ENCODE measurements at places on chromosomes 7 and 10. TPM values are rescaled to one million over a fixed set of nuclear protein-coding genes. Genes with fewer than 3 reads are reported as not detected.
A peak's percentile ranks its signal among the peaks of the same experiment; 100 is the strongest.

DNA sequence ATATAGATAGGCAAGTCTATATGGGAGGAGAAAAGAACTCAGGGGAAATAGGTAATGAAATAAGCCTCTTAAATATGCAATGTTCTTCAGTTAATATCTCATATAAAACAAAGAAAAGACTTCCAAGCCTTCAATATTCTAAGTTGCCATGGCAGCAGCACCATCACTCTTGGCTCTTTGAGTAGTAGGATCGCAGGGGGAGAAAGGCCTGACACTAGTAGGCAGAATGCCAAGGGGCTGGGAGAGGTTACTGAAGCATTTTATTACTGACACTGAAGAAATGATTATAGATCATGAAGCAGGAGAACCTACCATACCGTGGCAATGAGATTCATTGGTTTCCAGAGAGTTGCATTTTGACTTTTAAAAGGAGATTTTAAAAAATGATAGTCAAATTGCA is 193.9 kb downstream of the NXPH1 start:
- no peak for DNase-seq

DNA sequence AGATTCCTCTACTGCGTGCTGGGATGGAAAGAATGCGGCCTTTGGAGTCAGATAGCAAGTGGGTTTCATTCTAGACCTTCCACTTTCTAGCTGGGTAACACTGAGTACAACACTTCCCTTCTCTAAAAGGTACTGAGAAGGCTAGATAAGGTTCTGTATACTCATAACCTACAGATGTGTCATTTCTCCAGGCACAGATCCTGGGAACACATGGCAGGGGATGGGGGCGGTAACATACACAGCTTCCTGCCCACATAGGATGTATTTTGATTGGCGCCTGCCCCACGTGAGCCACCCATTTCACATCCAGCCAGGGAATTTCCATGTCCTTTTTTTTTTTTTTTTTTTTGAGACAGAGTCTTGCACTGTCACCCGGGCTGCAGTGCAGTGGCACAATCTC is 31.8 kb downstream of the KLRG2 start:
- DNase-seq: no peak

GRCh38 chr10:6347391-6347951 is 144.7 kb downstream of the PFKFB3 start:
- no peak for DNase-seq

DNA sequence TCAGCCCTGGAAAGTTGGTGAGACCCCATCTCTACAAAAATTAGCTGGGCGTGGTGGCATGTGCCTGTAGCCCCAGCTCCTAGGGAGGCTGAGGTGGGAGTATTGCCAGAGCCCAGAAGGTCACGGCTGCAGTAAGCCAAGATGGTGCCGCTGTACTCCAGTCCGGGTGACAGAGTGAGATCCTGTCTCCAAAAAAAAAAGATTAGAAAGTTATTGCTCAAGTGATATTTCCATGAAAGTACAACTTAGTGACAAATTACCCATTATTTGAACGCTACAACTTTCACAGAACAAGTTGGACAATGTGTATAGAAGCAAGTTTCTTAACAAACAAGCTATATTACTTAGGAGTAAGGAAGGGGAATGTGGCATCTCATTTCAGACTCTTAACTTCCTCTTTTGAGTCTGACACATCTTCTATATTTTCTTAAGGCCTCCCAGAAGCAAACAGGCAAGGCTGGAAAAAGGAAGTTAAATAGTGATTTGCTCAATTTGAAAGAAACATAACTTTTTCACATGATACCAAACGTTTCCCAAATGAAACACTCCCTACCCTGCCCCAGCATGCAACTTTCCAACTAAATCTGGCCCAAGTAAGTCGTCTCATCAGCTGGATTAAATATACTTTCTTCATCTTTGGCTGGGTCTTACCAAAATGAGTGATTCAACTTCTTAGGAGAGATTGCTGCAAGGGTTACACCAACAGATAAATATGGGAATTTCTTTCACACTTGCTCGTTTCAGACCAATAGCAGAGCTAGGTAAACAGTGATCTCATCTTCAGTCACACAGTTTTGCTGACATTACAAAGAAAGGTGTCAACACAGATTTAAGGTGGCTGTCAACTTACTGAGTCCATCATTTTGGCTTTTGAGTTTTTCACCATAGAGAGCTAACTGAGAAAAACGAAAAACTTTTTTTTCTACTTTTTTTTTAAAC is 66.3 kb upstream of the KLF6 start:
- DNase-seq: peak; percentile 75

GRCh38 chr10:129693382-129693781 is 226.3 kb downstream of the MGMT start:
- DNase-seq: no peak

DNA sequence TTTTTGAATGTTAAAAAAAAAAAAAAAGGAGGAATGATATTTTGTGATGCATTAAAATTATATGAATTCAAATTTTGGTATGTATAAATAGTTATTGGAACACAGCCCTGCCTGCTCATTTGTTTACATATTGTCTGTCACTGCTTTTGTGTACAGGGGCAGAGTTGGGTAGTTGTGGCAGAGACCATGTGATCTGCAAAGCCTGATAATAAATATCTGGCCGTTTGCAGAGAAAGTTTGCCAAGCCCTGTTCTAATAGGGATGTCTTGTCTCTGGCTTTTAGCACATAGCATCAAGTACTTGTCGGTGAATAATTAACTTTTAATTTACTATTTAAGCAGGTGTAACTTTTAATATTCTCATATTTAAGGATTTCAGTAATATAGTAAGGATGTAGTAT is 19.8 kb downstream of the TSPAN13 start:
- DNase-seq: no peak

- no peak for DNase-seq
These were observed 209.5 kb upstream of the KCTD7 start for GRCh38 chr7:66419210-66419609.

The CPA1 gene
- total RNA-seq: not detected

The ATG9B gene
- total RNA-seq: 5.1 TPM

GRCh38 chr10:71390461-71390835 is 6.3 kb upstream of the CDH23 start:
- DNase-seq: no peak

DNA sequence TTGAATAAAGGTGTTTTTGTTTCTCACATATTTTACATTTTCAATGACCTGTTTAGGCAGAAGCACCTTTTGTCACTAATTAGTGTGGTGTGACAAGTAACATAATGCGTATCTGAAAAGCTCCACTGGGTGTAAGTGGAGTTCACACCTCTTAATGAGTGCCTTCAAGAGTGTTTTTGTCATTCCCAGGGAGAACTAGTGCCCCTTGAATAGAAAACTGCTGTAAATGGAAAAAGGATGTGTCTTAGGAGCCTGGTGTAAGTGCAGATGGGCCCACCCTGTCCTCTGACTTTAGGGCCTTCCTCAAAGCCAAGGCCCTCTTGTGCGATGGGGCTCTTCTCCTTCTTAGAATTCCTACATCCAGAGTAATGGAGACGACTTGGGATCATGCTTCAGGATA is 170.0 kb downstream of the MGMT start:
- DNase-seq: no peak

DNA sequence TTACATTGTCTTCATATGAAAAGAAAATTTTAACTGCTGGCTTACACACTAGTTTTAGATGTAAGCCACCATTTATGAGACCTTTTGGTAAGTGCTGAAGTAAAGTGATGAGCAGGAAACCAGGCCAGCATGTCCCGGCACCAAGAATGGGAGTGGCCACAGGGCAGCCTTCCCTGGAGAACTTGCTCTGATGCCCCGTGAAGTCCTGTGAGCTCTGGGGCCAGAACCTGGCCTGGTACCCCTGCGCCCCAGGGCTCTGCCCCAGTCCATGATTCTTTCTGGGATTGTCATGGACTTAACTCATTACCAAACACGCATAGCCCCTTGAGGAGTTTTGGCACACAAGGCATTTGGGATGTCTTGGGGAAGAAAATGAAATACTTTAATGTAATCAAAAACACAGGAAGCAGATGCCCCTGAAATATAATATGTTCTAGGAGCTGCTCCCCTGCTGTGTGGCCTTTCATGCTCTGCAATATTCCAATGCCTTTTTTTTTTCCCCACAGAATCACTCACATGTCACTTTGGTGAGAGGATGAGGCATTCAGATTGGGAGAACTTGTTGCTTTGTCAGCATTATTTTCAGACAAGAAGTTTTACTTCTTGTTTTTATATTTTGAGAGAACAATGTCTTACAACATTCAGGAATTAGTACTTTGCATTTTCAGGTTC is 53.1 kb upstream of the CXCL12 start:
- DNase-seq: no peak

GRCh38 chr7:101991860-101992259 is 174.4 kb downstream of the CUX1 start:
- DNase-seq: no peak

DNA sequence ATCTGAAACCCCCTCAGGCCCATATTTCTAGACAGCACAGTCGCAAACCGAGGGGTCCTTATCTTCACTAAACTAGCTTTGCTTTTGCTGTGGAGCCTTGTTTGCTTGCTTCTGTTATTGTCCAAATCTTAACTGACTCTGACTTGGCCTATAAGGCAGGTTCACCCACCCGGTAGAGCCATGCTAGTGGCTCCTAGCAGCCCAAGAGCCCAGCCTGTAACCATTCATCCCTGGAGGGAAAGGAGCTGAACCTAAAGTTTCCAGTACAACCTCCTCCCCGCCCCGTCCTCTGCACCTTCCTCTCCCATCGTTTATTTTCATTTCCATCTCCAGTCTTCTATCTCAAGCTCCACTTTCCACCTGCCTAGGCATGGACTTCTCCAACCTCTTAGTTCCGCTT is 345.7 kb downstream of the PTPRN2 start:
- DNase-seq: no peak

The RET gene
- total RNA-seq: 0.36 TPM

All from B cell (primary cell).